Left ventricle myocardium superior (tissue), 1 donor: ENCODE measurements at places on chromosomes 11 and 22. TPM values are rescaled to one million over a fixed set of nuclear protein-coding genes. Genes with fewer than 3 reads are reported as not detected.

Gene POU2AF3
- 0.74 TPM for total RNA-seq

Gene SAA4
- total RNA-seq = not detected

Gene ART1
- total RNA-seq = 0.52 TPM

Gene TPST2
- total RNA-seq = 27.1 TPM

Gene NPTXR
- 23.4 TPM for total RNA-seq

- peak; percentile 57 for DNase-seq
Observed at GRCh38 chr11:74685905-74686304, 45.3 kb downstream of the CHRDL2 start.

DNA sequence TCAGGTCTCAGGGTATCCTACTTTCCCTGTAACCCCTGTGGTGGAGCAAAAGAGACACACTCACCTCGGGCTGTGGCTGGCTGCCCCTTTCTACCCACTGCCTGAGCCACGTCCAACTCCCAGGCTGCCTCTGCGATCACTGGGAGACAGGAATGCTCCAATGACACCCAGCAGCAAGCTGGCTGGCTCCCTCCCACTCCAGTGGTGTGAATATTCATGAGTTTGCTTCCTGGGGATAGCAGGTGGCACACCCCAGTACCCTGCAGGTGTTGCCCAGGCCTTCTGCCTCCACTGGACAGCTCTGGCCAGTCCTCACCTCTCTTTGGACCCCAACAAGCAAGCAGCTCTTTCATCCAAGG lies 9.7 kb downstream of the GAL3ST1 start:
- no peak for DNase-seq

GRCh38 chr11:23112987-23113886 lies 253.0 kb upstream of the CCDC179 start:
- DNase-seq = no peak

DNA sequence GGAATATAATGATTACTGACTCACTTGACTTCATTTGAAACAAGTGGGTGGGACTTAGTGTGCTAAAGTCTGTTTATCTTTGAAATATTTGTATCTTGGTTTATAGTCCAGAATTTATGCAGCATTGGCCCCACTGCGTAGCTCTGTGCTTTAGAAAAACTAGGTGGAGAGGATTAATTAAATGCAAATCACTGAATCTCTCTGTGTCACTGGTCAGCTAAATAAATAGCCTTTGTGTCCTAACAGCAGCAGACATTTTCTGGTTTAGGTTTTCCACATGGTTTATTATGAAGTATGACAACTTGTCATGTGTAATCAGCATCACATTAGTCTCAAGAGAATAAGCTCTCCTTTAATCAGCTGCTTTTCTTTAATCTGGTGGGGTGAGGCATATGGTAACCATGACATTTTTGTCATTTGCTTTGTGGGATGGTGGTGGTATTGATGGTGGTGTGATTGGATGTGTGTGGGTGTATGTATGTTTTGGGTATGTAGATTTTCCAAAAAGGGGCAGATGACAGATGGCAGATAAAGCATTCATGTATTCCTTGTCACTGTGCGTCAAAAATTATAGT lies 33.9 kb downstream of the BCL2L13 start:
- no peak for DNase-seq

Gene BRSK2
- 0.74 TPM for total RNA-seq

- no peak for DNase-seq
Observed at GRCh38 chr11:120385110-120385509, 48.9 kb downstream of the ARHGEF12 start.

DNA sequence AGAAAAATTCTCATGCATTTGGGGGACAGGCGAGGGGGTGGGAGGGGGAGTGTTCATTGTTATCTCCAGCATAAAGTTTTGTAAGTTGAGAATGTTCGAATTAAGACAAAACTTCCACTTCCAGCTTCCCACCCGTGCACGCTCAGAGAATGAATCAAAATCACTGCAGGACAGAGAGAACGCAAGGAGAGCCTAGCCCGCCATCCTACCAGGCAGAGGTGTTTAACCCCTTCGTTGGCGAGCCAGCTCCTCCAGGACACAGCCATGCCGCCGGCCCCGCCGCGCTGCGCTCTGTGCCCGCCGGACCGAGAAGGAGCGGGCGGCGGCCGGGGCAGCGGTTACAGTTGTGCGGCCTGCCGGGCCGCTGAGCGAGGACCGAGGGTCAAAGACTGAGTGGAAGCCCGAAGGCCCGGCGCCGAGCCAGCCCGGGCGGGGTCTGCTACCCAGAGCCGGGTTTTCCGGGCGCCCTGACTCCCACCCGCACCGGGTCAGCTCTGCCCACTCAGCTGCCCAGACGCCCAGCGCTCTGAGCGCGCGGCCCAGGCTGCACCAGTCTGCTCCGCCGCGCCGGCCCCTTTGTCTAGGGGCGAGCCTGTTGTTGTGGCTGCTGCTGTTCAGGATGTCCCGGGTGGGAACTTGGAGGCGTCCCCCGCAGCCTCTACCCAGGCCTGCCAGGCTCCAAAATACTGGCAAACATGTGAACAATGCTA lies at the start of gene NOX4:
TSS of gene NOX4 (minus strand) at position 395 of the 710 bp plus-strand sequence. CDS start at position 266, 129 bp downstream.
- DNase-seq = peak; percentile 65

Gene OVOL1
- not detected for total RNA-seq

Gene IL10RA
- 6.0 TPM for total RNA-seq

Gene WNT7B
- total RNA-seq = not detected

- peak; percentile 62 for DNase-seq
Observed at GRCh38 chr22:32622004-32622743, 147.6 kb downstream of the FBXO7 start.

DNA sequence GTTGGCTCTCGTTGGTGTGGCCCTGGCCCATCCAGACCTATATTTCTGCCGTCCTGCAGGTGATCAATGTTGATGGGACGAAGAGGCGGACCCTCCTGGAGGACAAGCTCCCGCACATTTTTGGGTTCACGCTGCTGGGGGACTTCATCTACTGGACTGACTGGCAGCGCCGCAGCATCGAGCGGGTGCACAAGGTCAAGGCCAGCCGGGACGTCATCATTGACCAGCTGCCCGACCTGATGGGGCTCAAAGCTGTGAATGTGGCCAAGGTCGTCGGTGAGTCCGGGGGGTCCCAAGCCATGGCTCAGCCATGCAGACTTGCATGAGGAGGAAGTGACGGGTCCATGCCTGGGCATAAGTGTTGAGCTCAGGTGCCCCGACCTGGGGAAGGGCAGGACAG lies 57.1 kb upstream of the PPP6R3 start:
- no peak for DNase-seq
